ENCODE measurements at places on chromosomes 7 and 10. TPM values are rescaled to one million over a fixed set of nuclear protein-coding genes. Genes with fewer than 3 reads are reported as not detected.

Gene SPDYE2B
- not detected for total RNA-seq

Gene CLCN1
- 0.22 TPM for total RNA-seq

Gene CDCA7L
- 61.2 TPM for total RNA-seq

Gene HOXA4
- not detected for total RNA-seq

Gene NRCAM
- total RNA-seq = 171 TPM

Gene NUTM2B
- total RNA-seq = 0.66 TPM

Gene TFAM
- total RNA-seq = 38.1 TPM

Gene TMEM225B
- total RNA-seq = not detected

Gene APBB1IP
- 2.9 TPM for total RNA-seq

Gene GSTO2
- total RNA-seq = 4.3 TPM

Gene GTF2IRD1
- total RNA-seq = 42.5 TPM

Gene SPAG6
- 0.77 TPM for total RNA-seq

Gene FRMD4A
- 103 TPM for total RNA-seq

Gene GOLGA7B
- 2.2 TPM for total RNA-seq

Gene PIP
- not detected for total RNA-seq

Gene PLEKHS1
- 0.77 TPM for total RNA-seq

Gene CCDC146
- total RNA-seq = 27.0 TPM

Gene EPHA1
- 2.1 TPM for total RNA-seq

Gene LLCFC1
- not detected for total RNA-seq

Gene WNT16
- 5.6 TPM for total RNA-seq

Gene SPDYE16
- 1.2 TPM for total RNA-seq

Gene CYP2E1
- total RNA-seq = 3.4 TPM

Gene OR2A42
- 0.16 TPM for total RNA-seq

Gene DPYSL4
- total RNA-seq = 55.0 TPM

Gene ASAH2B
- 6.3 TPM for total RNA-seq

Gene ECHDC3
- 15.7 TPM for total RNA-seq

Gene ABCB1
- 8.0 TPM for total RNA-seq

Gene ITGB8
- 148 TPM for total RNA-seq

Gene FZD1
- total RNA-seq = 24.0 TPM

Gene DRGX
- total RNA-seq = 1.3 TPM

Gene GFRA1
- 62.2 TPM for total RNA-seq

Gene FAM241B
- 5.1 TPM for total RNA-seq

Gene GARS1
- 74.7 TPM for total RNA-seq
